ENCODE measurements at places on chromosomes 7 and 10.
A peak's percentile ranks its signal among the peaks of the same experiment; 100 is the strongest.

GRCh38 chr10:6815346-6815745 lies 235.3 kb upstream of the PRKCQ start:
- no peak for DNase-seq

GRCh38 chr10:99621454-99622251 lies 1.4 kb upstream of the SLC25A28 start:
- no peak for DNase-seq

GRCh38 chr10:99331207-99331803 lies 2.1 kb downstream of the CNNM1 start:
- DNase-seq: peak; percentile 12

DNA sequence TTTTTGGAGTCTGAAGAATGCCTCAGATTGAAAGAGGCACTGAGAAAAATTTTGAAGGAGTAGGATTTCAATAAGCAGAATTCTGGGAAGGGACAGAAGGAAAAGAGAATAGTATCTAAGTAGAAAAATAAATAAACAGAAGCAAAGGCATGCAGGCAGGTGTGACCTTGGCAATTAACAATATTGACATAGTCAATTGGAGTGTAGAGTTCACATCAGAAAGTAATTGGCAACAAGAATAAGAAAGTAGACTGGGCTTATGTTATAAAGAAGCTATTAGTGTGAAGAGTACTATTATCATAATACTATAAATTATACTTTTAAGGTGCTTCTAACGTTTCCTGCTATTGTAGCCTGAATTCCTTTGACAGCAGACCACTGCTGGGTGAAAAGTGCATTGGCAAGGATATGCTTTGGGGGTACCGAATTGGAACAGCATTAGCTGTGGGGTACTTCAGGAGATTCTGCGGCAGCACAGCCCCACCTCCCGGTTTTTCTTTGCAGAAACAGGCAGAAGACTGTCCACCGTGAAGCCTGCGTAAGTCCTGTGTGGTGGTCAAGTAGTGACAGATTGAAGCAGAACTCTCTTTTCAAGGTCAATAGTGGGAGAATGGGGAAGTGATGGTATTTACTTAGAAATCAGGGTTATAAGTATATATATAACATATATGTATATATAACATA lies 357.0 kb downstream of the THSD7A start:
- DNase-seq: no peak

GRCh38 chr7:13949939-13950338 lies 39.5 kb downstream of the ETV1 start:
- no peak for DNase-seq

- no peak for DNase-seq
Measured at GRCh38 chr7:131690441-131690840, 134.0 kb upstream of the PODXL start.

- DNase-seq: peak; percentile 83
Measured at GRCh38 chr7:46478046-46478445, 557.0 kb upstream of the IGFBP3 start.

Measured in ELR (cell line).